ENCODE measurements at places on chromosomes 6 and 20.
A peak's percentile ranks its signal among the peaks of the same experiment; 100 is the strongest.

DNA sequence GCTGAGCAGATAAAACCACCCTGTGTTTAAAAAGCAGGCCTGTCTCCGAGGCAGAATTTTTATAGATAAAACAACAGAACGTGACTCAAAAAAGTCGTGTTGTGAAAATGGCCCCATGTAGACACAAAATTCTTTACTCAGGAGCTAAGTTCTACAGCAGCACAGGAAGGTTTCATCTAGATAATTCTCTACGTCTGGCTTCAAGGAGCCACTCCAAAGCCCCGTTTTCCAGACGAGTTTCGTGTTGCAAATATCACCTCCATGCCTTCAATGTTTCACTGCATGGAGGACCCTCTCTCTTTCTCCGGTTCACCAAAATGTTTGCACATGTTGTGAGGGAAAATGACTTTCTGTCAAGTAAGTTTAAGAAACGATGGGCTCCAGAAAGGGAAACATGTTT, 12.0 kb upstream of the BMP7 start:
- DNase-seq: no peak

DNA sequence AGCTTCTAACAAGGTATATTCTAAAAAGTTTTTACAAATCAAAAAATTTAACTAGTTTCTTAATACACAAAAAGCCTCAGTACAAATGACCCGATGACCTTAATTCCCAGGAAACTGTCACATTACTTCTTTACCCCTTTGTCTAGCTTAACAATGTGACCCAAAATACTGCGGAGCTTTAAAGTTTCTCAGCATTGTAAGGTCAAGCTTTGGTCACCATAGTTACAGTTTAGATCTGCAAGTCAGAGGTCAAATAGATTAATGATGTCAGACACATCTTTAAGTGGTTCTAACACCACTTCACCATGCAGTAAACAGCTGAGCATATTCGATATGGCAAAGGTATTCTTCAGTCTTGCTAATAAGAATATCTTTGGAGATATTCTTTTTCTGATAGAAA, 36.8 kb upstream of the FLRT3 start:
- DNase-seq: no peak

- DNase-seq: no peak
Observed at GRCh38 chr6:135281227-135281626, 100.1 kb downstream of the MYB start.

GRCh38 chr6:28408076-28408802, 8.7 kb upstream of the ZSCAN12 start:
- DNase-seq: no peak

- DNase-seq: no peak
Observed at GRCh38 chr6:30151580-30151979, 9.4 kb downstream of the TRIM10 start.

DNA sequence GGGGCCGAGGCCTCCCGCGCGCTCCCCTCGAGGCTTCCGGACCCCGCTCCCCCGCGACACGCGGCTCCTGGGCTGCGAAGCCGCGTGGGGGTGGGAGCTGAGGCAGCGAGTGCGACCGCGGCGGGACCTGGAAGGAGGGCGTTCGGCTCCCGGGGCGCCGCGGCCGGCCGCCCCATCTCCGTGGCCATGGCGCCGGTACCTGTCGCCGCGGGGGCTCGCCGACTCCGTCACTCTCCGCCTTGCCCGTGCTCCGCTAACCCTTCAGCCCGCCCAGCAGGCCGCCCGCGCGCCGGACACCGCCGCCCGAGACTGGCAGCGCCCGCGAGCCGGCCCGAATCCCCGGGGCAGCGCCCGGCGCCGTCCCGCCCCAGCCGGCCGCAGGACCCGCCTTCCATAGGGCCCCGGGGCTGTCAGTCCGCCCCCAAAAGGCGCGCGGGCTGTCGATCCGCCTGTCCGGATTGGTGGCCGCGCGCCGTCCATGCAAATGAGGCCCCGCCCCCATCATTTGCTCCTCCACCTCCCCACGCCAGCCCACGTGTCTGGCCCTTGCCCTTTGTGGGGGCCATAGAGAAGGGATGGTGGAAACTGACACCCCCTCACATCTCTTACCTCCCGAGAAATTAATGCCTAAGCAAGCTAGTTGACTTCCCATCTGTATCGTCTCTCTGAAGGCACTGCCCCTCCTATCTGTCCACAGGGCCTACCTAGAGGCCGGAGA, at the start of gene FKBP5:
FKBP5 (minus strand) TSS at position 311 of the 718 bp plus-strand sequence. CDS start 46,091 bp downstream, outside the sequence.
- DNase-seq: peak; percentile 81

DNA sequence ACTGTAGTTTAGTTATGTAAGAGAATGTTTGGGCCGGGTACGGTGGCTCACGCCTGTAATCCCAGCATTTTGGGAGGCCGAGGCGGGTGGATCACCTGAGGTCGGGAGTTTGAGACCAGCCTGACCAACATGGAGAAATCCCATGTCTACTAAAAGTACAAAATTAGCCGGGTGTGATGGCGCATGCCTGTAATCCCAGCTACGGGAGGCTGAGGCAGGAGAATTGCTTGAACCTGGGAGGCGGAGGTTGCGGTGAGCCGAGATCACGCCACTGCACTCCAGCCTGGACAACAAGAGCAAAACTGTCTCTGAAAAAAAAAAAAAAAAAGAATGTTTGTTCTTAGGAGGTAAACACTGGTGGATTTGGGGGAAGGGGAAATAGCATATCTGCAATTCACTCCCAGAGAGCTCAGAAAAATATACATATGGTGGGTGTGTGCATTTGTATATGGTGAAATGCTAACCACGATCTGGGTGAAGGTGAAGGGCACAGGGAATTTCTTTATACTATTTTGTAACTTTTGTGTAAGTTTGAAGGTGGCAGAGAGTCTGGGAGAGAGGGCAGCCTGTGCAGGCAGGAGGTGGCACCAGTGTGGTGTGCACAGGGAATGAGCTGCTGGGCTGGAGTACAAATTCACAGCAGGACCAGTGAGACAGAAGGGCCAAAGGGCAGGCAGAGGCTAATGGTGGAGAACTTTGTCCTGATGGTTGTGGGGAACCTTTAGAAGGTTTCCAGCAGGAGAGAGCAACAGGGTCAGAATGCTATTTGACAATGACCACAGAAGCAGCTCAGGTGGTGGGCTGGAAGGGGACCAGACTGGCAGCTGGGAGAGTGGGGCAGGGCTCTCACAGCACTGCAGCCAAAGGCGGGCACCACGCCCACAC, 42.4 kb downstream of the SSR1 start:
- DNase-seq: no peak

- DNase-seq: no peak
Observed at GRCh38 chr6:132960720-132961119, 146.4 kb downstream of the RPS12 start.

GRCh38 chr6:1125297-1125696, 186.6 kb upstream of the FOXQ1 start:
- no peak for DNase-seq

GRCh38 chr6:54595844-54596243, 250.7 kb upstream of the FAM83B start:
- DNase-seq: no peak

DNA sequence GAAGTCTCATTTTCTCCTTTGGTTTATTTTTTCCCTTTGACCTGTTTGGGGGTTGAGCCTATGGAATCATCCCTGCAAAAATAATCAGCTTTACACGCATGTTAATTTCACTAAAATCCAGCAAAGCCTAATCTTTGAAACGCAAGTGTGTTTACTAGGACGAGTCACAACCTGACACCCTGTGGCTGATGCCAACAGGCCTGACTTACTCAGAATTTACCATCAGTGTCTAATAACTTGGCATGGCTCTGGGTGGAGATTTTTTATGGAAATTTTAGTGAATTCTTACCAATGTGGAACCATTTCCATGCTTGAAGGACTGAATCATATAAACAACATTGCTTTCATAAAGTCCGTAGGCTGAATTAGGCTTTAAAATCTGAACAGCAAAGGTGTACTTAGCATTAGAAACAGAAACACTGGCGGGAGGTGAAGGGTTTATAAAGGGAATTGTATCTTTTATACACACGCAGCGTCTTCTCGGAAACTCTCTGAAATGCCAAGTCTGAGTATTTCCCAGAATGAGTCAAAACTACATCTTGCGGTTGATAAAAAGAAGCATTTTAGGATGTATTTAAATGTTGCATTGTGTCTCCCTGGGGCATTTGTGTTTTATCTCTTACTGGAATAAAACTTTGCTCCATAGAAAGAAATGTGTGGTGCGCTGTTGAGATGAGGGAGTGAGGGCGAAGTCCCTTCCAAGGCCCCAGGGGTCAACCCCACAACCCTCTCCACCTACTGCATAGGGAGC, 81.2 kb downstream of the DACT2 start:
- DNase-seq: no peak

GRCh38 chr20:58746620-58747019, 54.0 kb downstream of the NPEPL1 start:
- no peak for DNase-seq

GRCh38 chr6:4309540-4309939, 174.2 kb upstream of the ECI2 start:
- no peak for DNase-seq

- no peak for DNase-seq
Observed at GRCh38 chr20:6679086-6679485, 88.4 kb upstream of the BMP2 start.

GRCh38 chr6:81326881-81327561, 425.5 kb downstream of the TENT5A start:
- DNase-seq: no peak

DNA sequence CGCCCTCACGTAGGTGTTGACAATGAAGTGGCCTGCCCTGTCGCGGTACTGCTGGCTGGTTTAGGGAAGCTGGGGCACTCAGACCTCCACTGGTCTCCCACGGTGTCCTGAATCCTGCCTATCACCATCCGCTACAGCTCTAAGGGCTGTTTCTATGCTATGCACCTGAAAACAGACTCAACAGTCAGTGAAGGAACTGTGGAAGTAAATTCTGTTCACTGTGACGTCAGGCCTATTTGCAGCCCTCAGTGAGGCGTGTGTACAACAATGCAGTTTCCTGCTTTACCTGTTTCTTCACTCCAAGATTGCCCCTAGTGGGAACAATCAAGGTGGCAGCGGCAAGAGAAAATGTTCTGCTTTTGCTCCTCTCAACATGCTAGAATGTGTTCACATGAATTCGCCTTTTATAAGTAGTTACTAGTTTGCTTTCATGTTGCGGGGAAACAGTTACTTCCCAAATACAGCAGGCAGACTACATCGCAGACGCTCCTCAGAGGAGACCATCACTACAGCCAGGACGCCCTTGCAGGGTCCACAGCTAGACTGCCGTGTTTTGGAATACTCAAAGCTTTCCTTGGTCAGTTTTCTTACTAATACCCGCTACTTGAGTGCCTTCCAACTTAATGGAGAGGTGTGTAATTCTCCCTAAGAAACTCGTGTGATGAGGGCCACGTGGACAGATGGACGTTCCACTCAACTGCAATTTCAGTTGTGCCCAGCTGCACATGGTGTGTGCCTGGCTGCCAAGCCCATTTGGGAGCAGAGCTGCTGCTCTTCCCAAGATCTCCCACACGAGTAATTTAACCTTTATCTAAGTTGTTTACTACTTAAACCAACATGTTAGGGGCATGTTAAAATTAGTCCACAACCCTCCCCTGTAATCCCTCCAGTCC, 25.4 kb downstream of the DIDO1 start:
- peak; percentile 63 for DNase-seq

DNA sequence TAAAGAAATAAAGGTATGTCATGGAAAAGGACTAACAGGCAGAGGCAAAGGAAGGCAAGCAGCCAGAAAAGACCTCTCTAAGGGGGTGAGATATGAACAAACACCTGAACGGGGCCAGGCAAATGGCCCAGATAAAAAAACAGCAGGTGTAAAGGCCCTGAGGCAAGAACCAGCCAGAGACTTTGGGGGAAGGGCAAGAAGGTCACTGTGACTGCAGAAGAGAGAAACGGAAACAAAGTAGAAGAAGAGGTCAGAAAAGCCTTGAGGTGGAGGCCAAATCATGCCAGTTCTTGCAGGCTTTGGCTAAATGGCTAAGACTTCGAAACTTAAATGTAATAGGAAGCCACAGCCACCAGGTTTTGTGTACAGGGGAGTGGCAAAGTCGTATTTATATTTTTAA, 30.8 kb downstream of the KIF16B start:
- DNase-seq: no peak

- DNase-seq: peak; percentile 98
Observed at GRCh38 chr6:155314773-155315515, 660 bp upstream of the TFB1M start.

GRCh38 chr6:125041740-125042459, 79.7 kb downstream of the RNF217 start:
- DNase-seq: no peak

DNA sequence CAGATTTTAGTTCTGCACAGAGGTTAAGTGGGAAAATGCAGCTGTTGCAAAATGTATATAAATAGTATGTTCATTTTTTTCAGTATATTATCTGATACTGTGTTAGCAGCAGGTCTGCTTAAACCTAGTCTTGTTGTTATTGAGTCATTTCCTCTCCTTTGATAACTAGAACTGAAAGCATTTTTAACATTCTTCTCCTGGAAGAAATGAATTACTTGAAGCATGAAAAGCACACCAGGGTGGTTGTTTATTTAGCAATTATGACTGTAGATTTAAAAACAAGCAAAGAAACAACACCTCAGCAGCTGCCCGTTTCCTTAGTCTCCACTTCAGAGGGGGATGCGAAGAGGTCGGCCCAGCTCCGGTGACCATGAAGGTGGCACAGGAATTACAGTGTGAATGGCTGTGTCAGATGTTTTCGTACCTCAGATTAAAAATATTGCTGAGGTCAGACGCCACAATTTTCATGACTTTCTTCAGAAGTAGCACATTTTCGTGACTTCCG, 53.5 kb downstream of the GOPC start:
- peak; percentile 36 for DNase-seq

GRCh38 chr6:166162599-166163342, 4.9 kb downstream of the TBXT start:
- DNase-seq: no peak

DNA sequence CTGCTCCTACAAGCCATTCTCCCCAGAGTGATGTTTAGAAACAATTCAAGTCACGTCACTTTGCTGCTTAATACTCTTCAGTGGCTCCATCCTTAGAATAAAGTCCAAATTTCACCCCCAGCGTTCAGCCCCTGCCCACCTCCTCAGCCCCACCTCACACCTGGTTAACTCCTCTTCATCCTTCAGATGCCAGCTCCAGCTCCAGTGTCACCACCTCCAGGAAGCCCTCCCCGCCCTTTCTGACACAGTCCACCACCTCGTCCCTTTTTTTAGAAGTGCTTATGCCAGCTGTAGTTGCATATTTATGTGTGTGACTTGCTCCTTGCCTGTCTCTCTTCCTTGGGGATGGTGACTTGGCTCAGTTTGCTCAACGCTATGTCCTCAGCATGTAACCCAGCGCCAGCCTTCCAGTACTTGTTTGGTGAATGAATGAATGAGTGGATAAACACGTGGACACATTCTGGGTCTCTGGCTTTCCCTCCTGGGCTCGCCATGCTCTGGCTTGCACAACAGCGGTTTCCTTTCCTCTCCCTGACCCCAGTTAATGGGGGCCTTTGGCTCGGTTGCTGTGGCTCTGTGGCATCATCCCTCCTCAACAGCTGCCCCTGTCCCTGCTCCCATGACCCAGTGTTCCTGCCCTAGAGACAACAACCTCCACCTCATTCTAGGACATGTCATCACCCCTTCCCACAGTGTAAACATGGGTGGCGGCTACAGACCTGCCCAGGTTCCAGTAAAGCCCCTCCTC, 3.7 kb upstream of the IP6K3 start:
- no peak for DNase-seq

- no peak for DNase-seq
Observed at GRCh38 chr20:32543570-32544259, 41.4 kb downstream of the NOL4L start.
